Activated CD4-positive, alpha-beta T cell treated with anti-CD3 and anti-CD28 coated beads for 48 hours (primary cell): ENCODE measurements at places on chromosomes 7 and 10.

DNA sequence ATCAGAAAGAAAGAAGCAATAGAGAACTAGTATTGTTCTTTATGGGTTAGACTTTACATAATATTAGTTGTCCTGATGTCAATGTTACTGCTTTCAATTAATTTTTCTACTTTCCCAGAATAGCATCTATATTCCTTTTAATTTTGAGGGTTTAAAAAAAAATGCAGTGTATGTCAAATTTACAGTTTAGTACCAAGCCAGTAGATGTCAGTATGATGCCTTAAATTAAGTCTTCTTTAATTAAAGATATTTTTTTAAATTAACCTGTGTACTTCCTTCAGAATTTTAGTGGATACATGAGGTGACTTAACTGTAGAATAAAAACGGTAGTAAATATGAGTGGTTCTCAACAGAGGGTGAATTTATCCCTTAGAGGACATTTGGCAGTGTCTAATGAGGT is 35.2 kb upstream of the STOX1 start:
- no peak for DNase-seq

DNA sequence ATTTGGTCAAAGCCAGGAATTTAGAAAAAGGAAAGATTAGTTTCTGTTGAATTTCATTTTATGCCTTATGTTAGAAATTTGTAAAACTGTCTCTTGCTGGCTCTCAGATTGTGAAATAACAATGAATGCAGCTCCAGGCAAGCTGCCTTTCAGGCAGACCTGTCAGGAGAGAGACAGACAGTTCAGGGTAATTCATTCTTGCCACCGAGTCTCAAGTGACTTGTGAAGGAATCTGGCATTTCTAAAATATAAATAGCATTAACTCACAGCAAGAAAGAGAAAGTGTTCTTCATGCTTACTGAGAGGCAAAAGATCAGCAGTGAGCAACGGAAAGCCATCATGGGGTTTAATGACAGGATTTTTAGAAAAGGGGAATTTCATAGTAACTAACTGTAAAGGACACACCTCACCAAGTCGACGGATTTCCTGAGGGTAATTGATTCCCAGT is 442.3 kb upstream of the AKR1E2 start:
- no peak for DNase-seq

DNA sequence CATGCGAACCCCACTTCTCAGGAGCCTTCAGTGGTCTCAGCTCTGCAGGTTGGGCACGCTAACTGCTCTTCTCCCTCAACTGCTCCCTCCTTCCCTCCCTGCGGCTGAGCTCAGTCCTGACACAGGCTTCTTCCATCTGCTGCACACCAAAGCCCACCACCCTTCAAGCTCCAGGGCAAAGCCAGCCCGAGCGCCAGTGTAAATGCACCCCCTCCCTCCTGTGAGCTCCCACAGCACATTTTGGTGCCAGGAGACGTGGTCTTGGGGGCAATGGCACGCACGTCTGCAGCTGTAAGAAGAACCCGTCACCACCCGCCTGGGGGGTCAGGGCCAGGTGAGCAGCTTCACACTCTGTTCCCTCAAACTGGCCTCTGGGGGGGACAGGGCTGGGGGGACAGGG is 15.9 kb downstream of the VIPR2 start:
- no peak for DNase-seq

DNA sequence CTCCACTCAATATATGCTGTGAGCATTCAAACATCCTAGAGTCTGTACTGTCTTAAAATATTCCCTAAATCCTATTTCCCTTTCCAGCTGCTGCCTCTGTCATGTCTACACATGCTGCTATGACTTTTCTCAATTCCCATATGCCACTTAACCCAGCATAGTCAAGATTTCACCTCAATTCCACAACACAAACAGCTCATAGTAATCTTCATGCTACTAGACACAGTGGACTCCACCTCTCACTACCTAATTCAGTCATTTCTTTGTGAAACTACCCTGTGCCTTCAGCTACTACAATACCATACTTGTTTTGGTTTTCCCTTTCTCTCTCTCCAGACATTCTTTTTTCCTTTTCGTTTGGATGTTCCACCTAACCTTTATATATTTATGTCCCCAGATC is 45.5 kb downstream of the GSAP start:
- no peak for DNase-seq

- DNase-seq: no peak
These were observed 74.3 kb downstream of the PLXNA4 start for GRCh38 chr7:132501956-132502355.

GRCh38 chr7:26013551-26014083 is 138.4 kb upstream of the NFE2L3 start:
- no peak for DNase-seq

DNA sequence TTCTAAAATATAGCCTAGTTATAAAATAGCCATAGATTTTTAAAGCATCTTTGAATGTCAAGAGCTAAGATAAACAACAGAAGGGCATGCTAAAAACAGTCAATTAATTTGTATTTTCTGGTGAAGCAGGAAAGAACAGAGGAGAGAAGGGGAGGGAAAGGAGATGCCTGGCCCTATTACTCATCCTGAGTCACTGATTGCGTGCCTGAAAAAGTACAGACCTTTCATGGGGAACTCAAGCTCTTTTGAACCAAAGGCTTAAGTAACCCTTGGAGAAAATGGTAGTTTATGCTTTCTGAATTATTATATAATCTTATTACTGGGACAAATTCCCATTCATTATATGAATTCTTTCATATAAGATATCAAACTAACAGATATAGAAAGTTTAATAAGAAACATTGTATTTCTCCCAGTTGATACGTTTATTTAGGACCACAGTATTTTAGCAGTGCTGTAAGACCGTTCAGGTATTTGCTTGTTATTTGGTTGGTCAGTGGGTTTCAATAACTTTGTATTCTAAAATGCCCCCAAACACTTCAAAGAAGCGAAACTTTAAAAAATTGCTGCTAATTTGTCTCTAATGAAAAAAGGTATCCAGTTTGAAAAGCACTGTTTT is 151.3 kb downstream of the HGF start:
- no peak for DNase-seq

DNA sequence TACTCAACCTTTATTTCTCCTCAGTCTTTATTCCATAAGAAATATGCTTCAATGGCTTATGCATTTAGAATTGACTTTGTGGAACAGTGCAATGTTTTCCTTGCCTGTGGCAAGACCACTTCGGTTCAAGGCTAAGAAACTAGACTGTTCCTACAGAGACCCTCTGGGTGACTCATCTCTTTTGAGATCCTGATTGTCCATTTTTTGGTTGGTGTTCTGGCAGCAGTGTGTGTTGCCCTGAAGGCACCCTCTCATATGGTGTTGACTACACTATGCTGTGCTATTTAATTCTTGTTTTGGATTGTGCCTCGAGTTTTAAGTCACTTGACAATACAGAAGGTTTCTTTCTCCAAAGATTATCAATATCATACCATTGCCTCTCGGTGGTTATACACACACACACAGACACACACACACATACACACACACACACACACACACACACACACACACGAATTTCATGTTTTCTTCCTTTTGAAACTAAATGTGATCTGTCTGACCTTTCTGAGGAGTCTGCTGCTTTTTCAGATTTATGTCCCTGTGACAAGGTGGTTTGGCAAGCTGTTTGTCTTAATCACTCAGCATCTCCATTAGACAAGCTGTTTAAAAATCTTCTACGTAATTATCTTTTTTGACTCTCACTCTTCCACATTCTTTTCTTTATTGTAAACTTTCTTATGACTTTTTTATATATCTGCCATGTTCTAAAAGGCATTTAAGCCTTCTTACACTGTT is 187.2 kb downstream of the VTI1A start:
- no peak for DNase-seq

DNA sequence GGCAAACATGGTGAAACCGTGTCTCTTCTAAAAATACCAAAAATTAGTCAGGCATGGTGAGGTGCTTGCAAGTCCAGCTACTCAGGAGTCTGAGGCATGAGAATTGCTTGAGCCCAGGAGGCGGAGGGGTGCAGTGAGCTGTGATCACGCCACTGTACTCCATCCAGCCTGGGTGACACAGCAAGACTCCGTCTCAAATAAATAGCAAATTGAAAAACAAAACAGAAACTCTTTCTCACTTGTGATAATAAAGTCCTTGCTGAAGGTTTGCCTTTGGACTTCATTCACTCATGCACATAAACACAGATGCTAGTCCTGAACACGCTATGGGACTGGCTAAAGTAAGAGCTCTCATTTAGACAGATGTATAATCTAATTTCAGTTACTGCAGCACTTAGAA is 37.6 kb downstream of the ANK3 start:
- DNase-seq: no peak

GRCh38 chr10:103517234-103518085 is 24.0 kb downstream of the NEURL1 start:
- DNase-seq: no peak
